Stimulated activated naive B cell treated with anti-CD40 and anti-IgM and Interleukin-4, amounts not matched to agents 10 μg/mL and 1 μg/mL and 100 μg/mL, for 72 hours (primary cell): ENCODE measurements at places on chromosomes 6 and 20.

DNA sequence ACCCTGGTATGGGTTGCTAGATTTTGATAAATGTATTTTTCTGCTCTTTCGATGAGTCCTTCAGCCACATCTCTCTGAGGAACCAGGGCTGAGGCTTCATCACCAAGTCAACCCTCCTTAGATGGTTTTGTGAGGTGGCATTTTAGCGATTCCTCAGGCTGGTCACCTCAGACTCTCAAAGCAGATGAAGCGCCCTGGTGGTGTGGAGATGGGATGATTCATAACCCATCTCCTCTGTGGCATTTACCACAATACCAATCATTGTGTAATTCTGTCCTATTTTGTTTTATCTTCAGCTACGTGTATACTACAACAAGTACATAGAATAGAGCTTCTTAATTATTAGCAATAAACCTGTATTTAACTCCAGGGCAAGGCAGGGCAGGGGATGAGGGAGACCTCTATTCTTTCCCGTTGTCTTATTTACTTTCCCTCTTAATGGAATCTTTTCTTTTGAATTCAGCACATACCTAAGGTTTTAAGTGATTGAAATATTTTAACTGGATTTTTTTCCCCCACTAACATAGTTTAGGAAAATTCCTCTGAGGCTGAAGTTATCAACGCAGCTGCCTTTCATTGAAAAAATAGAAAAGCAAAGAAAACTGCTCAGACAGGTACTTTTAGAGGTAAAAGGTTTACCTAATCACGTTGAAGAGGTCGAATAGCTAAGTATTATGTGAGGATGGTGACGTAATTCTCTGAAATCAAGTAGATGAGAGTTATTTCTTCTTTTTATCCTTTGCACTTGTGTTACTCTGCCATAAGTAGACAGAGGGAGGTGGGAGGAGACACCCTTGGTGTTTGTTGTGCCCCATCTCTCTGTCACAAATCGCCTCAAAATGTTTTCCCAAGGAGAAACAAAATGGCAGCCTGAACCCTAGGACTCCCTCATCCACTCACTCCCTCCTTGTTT is 57.4 kb upstream of the EDN3 start:
- no peak for DNase-seq

DNA sequence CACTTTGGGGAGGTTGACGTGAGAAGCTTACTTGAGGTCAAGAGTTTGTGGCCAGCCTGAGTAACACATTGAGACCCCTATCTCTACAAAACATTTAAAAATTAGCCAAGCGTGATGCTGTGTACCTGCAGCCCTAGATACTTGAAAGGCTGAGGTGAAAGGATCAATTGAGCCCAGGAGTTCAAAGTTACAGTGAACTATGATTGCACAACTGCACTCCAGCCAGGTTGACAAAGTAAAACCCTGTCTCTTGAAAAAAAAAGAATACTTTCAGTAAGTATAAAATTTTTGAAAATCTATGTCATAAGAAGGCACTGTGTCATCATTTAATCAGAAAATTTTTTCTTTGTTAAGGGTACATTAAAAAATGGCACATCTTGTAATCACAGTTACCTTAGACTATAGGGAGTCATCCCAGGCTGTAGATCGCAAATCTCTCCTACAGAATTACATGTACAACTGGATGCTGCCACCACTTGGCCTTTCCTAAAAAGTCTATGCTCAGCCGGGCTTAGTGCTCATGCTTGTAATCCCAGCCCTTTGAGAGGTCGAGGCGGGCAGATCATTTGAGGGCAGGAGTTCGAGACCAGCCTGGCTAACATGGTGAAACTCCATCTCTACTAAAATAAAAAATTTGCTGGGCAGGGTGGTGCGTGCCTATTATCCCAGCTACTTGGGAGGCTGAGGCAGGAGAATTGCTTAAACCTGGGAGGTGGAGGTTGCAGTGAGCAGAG is 17.0 kb upstream of the MRS2 start:
- DNase-seq, result no peak

GRCh38 chr6:98343004-98343403 is 491.4 kb upstream of the POU3F2 start:
- DNase-seq, result no peak

DNA sequence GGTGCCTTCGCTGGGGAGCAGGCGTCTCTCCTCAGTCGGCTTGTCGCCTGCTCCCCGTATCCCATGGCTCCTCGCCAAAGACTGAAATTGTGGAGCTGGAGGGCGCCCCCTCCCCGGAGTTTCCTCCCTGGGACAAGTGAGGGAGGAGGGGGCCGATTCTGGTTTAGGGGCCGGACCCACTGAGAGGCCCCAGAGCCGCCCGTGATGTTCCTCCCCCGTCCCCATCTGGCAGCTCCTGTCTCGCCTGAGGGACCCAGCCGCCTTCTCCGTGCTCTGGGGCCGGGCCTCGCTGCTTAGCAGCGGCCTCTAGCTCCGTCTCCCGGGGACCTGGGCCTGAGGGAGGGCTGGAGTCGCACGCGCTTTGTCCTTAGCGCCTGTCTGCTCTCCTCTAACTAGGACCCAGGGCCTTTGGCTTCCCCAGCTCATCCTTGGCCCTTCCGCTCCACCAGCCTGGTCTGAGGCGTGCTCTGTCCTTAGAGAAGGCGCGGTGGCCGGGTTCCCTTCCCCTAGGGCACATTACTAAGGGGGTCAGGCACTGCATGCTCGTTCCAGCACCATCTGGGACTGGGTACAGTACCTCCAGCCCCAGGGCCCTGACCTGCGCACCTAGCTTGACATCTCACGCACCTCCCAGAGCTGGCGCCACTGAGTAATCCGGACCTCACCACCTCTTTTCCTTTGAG is 29.7 kb downstream of the SLC12A5 start:
- no peak for DNase-seq

DNA sequence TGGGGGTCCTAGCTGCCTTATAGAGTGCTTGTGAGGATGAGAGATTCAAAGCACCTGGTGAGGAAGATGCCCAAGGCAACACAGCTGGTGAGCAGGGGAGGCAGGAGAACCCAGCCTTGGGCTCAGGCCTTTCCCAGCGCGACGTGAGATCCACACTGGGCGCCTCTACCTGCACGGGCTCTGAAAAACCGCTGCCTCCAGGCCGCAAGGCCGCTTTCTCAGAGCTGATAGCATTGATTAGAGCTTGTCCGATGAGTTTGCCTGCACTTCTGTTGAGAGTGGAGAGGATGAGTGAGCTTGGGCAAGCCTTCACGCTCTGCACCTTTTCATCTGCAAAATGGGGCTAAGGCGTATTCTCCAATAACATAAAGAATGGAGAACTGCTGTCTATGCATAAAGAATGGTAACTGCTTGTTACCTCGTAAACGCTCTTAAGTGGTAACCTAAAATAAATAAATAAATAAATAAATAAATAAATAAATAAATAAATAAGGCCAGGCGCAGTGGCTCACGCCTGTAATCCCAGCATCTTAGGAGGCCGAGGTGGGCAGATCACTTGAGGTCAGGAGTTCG is 916 bp downstream of the PABPC1L start:
- no peak for DNase-seq

DNA sequence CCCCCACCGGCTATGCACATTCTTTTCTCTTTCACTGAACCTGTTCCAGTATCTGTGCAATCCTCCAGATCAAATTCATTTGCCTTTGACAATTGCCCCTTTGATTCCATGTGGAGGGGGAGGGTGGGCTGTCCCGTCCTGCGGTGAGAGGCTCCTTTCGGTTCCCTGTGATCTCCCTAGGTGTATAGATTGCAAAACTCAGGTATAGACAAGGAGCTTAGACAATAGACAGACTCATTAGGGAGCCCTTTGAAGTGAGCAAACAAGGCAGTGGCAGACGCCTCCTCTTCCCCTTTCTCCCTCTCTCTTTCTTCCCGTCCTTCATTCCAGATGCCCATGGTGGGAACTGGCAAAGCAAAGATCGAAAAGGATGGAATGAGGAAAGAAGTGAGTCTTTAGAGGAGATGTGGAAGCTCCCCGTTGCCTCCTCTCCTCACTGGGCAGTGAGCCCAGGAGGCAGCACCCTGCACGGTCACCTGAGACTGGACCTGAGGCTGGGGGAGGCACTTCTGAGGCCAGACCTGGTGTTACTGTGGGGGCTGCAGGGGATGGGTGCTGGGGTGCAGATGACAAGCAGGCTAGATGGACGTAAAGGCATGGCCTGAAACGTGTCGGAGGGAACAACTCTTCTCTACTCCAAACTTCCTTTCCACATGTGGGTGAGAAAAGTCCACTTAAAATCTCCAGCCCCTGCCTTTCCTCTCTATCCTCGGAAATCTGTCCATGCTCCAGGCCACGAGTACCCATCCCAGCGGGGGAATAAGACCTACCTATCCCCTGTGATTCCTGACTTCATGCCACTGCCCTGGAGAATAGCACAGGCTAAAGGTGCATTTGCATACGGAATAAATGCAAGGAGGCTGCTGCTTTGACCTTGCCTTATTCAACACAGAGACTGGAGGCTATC is 256.6 kb upstream of the FOXQ1 start:
- DNase-seq, result no peak

DNA sequence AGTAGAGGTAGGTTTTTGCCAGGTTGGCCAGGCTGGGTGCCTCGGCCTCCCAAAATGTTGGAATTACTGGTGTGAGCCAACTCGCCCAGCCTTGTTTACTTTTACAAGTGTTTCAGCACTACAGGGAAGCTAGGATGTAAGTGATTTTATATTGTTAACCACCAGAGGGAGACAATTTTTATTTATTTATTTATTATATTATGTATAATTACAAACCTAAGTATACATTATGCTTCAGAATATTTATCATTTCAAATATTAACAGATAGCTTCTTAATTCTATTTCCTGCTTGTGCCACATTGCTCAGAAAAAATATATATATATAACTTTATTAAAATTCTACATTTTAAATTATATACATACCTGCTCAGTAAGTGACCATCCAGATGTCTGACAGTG is 9.8 kb downstream of the MMUT start:
- no peak for DNase-seq

DNA sequence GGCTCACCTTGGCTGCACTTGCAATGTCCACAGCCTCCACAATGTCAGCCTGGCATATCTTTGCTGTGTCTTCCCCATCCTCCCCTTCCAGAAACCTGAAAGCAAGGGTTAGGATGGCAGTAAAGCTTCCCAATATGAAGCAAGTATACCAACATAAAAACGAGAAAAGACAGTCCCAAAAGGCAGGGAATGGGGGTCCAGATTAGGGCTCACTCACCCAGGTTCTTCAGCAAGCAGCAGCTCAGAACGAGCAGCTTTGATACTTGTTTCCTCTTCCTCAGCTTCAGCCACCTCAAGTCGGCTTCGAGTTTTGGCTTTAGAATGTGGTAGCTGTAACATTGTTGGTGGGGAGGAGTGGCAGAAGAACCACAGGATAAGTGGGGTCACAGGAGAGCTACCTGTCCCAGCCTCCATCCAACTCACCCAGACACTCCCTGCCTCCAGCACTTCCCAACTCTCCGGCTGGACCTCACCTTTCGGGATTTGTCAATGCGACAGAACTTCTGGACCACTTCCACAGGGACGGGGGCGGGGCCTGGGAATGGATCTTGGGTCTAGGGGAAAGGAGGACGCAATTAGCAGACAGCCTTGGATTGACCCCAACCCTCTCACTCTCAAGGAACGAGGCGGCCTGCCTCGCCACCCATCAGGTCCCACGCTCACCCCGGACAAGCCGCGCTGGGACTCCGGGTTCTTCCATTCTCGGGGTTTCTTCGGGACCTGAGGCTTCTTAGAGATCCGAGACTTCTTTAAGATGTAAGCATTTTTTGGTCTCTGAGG is 708 bp downstream of the WDR46 start:
- DNase-seq, result no peak

DNA sequence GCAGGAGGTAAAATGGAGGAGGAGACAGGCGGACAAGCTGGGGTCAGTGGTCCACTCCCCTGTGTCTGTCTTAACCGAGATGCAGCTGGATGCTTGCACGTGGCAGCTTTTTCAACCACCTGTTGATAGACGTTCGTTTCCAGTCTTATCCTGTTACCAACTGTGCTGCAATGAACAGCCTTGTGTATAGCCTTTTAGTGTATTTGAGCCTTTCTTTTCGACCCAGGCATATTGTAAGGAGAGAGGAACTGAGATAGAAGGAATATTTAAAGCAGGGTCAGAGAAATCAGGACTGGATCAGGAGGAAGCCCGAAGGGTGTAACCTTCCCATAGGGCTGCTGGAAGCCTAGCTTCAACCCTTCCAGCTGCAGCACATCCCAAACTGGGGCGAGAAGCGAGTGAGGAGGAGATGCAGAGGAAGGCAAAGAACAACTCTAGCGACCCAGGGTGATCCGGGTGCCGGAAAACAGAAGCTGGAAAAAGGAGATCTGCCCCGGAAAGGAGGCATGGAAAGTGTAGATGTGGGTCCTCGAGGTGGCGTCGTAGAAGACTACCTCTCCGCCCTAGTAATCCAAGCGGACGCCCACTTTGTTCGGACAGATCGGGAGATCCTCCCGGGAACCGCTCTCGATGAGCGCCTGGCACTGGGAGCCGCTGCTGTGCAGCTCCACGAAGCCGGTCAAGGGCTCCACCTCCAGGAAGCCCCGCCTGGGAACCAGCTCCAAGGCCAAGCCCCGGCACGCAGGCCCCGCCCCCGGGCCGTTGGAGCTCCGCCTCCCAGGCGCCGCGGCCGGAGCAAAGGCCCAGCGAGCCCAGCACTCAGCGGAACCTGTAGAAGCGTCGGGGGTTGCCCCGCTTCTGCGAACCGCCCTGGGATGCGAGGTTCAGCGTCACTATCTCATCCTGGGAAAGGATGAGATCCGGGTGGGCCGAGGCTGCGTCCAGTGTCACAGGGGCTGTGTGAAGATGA is 11.2 kb downstream of the TRIM31 start:
- DNase-seq, result peak; percentile 35

- no peak for DNase-seq
These were observed 198.6 kb upstream of the UST start for GRCh38 chr6:148548065-148548748.

DNA sequence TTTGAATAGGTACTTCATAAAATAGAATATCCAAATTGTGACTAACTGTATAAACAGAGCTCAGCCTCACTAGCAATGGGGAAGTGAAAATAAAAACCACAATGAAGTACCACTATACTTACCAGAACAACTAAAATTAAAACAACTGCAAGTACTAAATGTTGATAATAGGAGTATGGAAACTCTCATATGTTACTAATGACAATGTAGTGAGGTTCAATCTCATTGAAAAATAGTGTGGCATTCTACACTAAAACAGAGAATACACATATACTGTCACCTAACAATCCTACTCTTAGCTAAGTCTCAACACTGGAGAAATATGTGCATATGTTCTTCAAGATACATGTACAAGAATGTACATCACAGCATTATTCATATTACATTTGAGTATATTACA is 132.0 kb upstream of the CARMIL1 start:
- DNase-seq, result no peak

DNA sequence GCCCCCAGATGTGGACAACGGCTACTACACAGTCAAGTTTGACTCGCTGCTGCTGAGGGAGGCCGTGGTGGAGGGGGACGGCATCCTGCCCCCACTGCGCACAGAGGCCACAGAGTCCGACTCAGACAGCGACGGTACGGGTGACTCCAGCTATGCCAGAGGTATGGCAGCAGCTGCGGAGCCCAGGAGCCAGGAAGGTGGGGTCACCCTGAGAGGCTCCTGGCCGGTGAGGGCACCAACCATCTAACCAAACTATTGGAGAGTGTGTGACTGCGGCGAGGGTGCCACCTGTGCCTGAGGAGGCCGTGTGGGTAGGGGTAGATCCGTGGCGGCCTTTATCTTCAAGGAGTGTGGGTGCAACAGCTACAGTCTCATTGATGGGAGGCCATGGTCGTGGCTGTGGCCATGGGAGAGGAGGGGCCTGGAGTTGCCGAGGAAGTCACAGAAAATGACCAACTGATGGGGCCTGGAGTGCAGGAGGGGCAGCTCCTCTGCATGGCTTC is 2.8 kb upstream of the LIME1 start:
- no peak for DNase-seq
